HAP-1 (cell line): ENCODE measurements at places on chromosomes 2 and 18.

DNA sequence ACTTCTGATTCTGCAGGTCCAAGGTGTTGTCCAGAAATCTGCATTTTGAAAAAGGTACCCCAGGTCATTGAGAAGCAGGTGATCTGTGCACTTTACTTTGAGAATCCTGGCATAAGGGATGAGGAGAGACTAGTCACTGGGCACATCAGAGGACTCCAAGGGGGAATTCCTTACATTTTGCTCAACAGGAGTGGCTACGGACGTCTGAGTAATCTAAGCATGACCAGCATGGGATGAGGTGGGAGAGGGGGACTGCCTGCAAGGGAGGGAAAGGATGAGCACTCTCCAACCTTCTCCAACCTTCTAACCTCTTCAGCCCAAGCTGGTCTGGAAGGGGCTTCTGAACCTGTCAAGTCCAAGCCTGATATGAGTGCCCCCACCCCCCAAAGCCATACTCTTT lies 55.5 kb downstream of the MARCHF4 start:
- DNase-seq = no peak

DNA sequence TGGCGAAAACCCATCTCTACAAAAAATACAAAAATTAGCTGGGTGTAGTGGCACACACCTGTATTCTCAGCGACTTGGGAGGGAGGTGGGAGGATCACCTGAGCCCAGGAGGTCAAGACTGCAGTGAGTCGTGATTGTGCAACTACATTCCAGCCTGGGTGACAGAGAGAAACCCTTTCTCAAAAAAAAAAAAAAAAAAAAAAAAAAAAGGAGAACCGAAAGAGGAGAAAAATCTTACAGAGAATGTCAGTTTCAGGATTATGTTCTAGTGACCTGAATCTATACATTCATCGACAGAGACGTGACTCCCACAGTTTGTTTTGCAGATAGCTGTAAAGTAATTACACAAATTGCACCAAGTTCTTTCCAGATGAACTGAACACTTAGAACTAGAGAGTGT lies 187.8 kb downstream of the FTCDNL1 start:
- DNase-seq = no peak

GRCh38 chr18:12015416-12016062 lies 34.2 kb downstream of the IMPA2 start:
- DNase-seq = no peak

DNA sequence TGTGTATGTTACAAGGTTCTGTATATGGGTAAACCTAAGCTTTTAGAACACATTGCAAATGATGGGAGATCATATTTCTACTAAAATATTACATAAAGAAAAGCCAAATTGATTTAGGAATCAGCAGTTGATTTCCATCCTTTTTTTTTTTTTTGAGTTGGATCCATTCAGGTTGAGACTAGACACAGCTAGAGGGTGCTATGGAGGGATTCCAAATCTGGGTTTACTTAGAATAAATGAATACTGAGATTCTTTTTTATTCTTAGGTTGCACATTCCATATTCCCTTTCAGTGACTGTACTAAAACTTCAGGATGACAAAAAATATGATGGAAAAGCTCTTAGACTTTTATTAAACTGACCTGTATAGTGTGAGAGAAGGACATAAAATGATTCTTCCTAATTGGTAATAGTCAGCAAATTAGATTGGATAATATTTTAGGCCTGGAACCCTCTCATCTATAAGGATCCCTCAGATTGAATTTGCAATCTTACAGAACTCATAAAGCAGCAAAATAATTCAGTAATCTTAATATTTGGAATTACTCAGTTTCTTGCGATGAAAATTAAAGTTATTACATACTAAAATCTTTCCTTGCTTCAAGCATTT lies 183.3 kb upstream of the SESTD1 start:
- DNase-seq = peak; percentile 30

DNA sequence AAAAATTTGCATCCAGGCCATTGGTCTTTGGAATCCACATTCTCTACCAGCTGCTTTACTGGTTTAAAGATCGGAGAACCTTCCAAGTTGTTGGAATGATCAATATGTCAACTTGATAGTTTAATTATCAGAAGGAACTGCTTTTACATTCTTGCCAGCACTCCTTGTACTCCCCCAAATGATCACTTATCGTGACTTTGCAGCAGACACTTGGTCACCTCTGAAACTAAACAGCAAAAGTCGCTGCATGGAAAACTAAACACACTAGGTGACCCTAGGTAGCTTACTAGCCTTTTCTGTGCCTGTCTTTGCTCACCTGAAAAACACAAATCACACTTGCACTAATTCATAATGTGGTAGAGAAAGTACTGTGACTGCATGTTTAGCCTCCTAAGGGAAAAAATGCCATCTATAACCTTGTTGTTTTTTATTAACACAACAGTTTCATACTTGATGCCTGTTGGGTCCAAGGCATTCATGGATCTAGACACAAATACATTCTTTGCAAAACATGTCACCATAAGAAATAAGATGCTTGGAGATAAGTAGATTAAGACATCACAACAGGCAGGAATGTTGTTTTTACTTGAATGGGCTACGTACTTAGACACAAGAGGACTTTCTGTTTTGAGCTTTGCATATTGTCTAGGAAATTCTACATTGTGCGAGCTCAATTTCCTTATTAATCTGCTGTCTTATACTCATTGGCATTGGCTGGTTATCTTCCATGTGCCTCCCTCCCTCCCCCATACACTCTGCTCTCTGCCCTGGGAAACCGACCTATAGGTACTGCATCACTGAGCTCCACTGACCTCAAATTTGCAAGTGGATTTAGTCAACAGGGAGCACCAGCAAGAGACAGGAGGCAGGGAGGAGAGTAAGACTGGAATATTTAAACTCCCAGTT lies 219.1 kb upstream of the STK17B start:
- DNase-seq = no peak
